ENCODE measurements at places on chromosomes 5 and 9.

DNA sequence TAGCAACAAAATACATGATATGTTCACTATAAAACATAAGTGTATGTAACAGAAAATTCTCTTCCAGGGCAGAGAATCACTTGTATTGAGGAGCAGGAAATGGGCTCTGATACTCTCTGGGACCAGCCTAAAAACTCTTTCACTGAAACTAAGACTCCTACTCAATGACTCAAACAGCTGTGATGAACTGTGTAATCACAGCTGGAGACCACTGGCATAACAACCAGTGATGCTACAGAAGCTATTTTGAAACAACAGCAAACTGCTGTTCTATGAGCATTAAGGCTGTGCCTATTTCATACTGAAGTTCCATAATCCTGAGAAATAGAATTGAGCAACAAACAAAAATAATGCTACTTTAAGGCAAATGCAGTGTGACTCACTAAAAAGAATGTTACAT is 594.0 kb downstream of the HINT1 start:
- no peak overlapping the region for H3K4me3 ChIP-seq
- H3K27ac ChIP-seq, result no peak overlapping the region
- H3K27me3 ChIP-seq, result no peaks in the 10 kb centered on the region
- no peaks in the 10 kb centered on the region for H3K36me3 ChIP-seq
- DNase-seq, result no peak
- H3K4me1 ChIP-seq, result no peaks in the 10 kb centered on the region

- DNase-seq, result peak; percentile 31
- H3K36me3 ChIP-seq, result no peaks in the 10 kb centered on the region
- no peak overlapping the region for H3K27ac ChIP-seq
- no peak overlapping the region for H3K4me3 ChIP-seq
Observed at GRCh38 chr5:99104538-99105132, 175.8 kb upstream of the CHD1 start.

GRCh38 chr5:150144246-150144801 is 11.3 kb downstream of the PDGFRB start:
- peaks cover 2% of the 10 kb centered on the region for H3K36me3 ChIP-seq
- DNase-seq, result peak; percentile 91
- peaks cover 77% of the 10 kb centered on the region for H3K4me1 ChIP-seq
- H3K27me3 ChIP-seq, result no peaks in the 10 kb centered on the region
- H3K27ac ChIP-seq, result peak overlapping the region; percentile 99

DNA sequence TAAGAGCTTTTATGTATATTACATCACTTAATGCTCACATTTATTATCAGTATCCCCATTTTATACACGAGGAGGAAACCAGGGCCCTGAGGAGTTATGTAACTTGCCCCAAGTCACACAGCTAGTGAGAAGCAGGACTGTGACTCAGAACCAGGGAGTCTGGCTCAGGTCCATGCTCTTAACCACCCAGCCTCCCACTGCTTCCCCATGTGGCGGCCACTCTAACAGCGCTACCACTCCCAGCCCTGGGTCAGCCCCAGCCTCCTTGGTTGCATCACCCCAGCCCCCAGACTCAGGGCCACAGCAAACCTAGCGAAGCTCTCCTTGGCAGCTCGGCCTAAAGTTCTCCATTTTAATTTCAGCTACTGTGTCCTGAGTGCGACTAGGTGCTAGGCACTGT is 159.1 kb downstream of the PAX5 start:
- no peaks in the 10 kb centered on the region for H3K36me3 ChIP-seq
- no peaks in the 10 kb centered on the region for H3K4me1 ChIP-seq
- no peak overlapping the region for H3K27ac ChIP-seq
- no peak overlapping the region for H3K4me3 ChIP-seq
- H3K27me3 ChIP-seq, result no peaks in the 10 kb centered on the region

DNA sequence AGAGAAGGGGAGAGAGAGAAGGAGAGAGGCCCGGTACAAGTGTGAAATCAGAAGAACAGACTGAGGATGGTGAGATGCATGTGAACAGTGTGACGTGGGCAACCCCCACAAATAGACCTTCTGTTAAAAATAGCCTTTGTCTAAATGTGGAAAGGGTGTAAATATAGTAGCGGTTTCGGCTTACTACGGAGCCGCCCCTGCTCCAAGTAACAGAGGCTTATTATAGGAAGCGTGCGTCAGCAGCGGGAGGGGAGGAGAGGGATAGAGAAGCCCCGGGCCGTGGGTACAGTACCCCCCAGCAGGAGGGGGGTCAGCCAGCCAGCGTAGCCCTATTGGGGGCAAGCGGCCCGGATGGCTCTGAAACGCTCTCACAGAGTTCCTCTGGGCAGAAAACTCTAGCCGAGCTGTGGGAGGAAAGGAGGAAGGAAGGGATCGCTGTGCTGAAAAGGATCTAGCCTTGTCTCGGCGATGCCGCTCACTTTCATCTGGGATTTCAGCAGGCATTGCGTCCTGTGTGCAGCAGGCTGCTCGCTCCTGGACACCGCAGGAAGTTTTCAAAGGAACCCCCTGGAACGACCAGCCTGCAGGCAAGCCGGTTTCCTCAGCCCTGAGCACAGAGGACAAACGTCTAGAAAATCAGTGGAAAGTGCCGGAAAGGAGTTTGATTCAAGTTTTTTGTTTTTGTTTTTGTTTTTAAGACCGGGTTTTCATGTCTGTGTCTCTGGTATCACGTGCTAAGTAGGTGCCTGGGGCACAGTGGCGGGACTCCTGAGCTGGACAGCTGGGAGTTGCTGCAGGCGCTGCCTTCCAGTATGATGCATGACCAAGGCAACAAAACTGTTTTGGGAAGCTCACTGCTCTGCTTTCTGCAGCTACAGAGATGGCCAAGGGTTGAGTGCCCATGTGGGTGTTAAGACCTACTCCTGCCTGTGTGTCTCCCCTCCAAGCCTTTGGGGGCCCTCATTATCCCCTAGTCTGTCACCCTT is 146.6 kb downstream of the SEC61B start:
- H3K27me3 ChIP-seq, result no peaks in the 10 kb centered on the region
- H3K4me3 ChIP-seq, result peak overlapping the region; percentile 33
- peak overlapping the region; percentile 75 for H3K27ac ChIP-seq
- peaks cover 20% of the 10 kb centered on the region for H3K4me1 ChIP-seq
- DNase-seq, result peak; percentile 79
- H3K36me3 ChIP-seq, result no peaks in the 10 kb centered on the region

DNA sequence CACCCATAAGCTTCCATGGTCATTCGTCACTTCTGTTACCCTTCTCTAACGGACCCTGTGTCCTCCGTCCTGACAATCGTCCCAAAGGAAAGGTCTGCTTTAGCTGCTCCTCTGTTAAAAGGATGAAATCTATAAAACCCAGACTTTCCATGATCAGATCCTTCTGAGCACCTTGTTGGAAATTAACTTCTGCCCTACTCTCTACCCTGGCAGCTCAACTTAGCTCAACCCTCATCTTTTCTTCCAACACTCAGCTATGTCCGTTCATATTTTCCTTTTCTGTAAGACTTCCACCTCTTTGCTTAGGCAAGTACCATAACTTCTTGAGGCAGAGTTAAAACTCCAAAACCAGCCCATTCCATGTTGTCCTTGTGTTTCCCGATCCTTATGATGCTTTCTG is 205.4 kb downstream of the SPATA31A6 start:
- DNase-seq, result no peak
- H3K4me3 ChIP-seq, result no peak overlapping the region
- H3K4me1 ChIP-seq, result no peaks in the 10 kb centered on the region
- H3K36me3 ChIP-seq, result no peaks in the 10 kb centered on the region
- H3K27ac ChIP-seq, result no peak overlapping the region

GRCh38 chr9:130186051-130186450 is 13.8 kb downstream of the NCS1 start:
- H3K4me3 ChIP-seq, result no peak overlapping the region
- H3K27ac ChIP-seq, result peak overlapping the region; percentile 74
- H3K36me3 ChIP-seq, result no peaks in the 10 kb centered on the region
- H3K27me3 ChIP-seq, result no peaks in the 10 kb centered on the region
- DNase-seq, result peak; percentile 47

DNA sequence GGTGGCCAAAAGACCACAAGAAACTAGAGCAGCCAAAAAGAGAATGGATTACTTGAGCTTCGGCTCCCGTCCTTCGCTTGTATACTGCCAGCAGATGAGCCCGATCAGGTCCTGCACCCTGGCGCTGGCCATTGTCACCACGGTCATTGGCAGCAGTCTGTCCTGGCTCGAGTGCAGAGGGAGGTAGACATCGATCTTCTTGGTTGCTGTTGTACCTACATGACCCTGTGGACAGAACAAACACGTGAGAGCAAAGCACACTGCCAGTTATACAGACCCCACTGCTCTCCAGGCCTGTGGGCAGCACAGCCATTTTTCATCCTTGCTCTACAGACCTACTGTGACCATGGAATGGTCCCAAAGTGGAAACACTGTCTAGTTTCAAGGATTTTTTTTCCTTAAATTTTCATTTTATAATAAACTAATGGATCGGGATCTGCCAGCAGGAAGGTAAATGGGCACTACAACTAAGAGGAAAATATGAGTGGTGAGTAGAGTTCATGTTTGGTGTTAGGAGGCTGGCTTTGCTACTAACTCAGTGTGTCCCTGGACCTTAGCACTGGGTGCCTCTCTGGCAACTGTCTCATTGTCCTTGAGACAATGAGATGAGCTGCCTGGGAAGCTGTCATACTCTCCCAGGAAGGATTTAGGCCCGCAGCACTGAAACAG is 121.4 kb downstream of the MAPKAP1 start:
- H3K27ac ChIP-seq, result no peak overlapping the region
- H3K36me3 ChIP-seq, result no peaks in the 10 kb centered on the region
- no peaks in the 10 kb centered on the region for H3K4me1 ChIP-seq
- no peaks in the 10 kb centered on the region for H3K27me3 ChIP-seq
- no peak for DNase-seq

DNA sequence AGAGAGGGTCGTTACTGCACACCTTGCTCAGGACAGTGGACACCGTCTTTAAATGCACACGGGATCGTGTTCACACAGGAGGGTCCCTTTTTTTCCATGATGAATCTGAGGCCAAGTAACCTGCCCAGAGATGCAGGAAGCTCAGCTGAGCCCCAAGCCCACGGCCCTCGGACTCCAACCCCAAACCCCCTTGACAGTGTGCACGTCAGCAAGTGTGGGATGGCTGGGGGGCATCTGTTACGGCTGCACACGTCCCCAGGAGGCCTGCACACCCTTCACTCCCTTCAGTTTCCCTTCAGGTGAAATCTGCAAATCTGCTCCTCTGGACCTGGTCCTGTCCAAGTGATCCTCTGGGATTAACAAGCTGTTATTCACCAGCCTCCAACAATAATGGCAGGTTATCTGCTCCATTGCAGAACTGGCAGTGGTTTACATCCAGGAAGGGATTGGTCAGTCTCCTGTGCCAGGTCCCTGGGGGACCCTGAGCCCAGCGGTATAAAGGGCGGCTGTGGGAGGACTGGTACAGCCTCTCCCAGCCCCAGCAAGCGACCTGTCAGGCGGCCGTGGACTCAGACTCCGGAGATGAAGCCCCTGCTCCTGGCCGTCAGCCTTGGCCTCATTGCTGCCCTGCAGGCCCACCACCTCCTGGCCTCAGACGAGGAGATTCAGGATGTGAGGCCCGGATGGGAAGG is at the start of gene LCN1:
Gene LCN1, plus strand, starts transcription at position 525 of the 692 bp plus-strand sequence. Its CDS starts 58 bp downstream, at position 583.
- no peaks in the 10 kb centered on the region for H3K4me1 ChIP-seq
- H3K27ac ChIP-seq, result no peak within 1 kb of the TSS
- no peaks in the 10 kb centered on the region for H3K36me3 ChIP-seq
- no peak for DNase-seq

DNA sequence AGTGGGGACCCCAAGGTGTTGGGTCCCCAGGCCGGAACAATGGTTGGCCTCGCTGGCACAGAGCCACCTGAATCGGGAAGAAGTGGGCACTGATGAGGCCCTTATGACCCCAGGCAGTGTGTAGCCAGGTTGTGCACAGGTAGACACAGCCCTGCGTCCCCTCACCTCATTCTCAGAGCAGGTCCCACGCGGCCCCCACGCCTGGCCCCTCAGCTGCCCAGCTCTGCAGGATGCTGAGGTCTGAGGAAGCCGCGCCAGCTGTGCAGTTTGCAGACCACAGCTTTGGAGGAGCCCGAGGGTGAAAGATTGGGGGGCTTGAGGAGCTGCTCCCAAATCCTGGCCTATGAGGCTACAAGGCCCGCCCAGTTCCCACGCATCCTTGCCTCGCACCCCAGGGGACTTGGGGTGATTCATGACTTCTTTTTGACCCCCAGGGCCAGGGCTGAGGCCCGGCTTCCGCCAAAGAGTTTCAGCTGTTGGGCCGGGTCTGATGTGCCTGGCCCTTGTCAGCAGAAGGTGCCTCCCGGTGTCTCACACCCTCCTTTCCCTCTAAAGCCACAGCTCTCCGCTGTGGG is 87.8 kb upstream of the PHYKPL start:
- H3K27ac ChIP-seq, result no peak overlapping the region
- H3K4me1 ChIP-seq, result no peaks in the 10 kb centered on the region
- H3K27me3 ChIP-seq, result no peaks in the 10 kb centered on the region
- no peak overlapping the region for H3K4me3 ChIP-seq

DNA sequence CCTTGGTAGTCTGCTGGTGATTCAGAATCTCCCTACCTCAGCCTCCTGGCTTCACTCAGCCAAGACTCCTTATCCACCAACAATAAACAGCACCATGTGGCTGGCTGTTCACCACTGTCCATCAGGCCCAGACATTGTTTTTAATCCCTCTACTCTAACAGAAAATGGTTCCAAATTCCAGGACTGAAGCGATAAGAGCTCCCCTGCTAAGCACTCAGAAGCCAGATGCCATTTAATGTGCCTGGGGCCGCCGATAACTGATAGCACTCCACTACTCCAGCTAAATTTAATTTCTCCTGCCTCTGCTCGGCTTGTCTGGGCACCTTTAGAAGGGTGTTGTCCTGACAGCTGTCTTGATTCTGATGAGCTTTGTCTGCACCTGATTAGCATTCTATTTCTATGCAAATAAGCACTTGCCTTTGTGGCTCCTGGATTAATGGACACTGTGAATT is 47.1 kb downstream of the ZNF622 start:
- H3K36me3 ChIP-seq, result no peaks in the 10 kb centered on the region
- no peaks in the 10 kb centered on the region for H3K27me3 ChIP-seq
- no peaks in the 10 kb centered on the region for H3K4me1 ChIP-seq
- no peak overlapping the region for H3K27ac ChIP-seq
- no peak for DNase-seq

- DNase-seq, result no peak
- H3K27ac ChIP-seq, result no peak overlapping the region
- no peaks in the 10 kb centered on the region for H3K27me3 ChIP-seq
- no peaks in the 10 kb centered on the region for H3K4me1 ChIP-seq
- H3K4me3 ChIP-seq, result no peak overlapping the region
Observed at GRCh38 chr5:164255598-164256213, 750.3 kb downstream of the MAT2B start.

GRCh38 chr9:112064871-112065270 is 110.2 kb downstream of the SUSD1 start:
- H3K27ac ChIP-seq, result no peak overlapping the region
- peaks cover 25% of the 10 kb centered on the region for H3K4me1 ChIP-seq
- H3K27me3 ChIP-seq, result no peaks in the 10 kb centered on the region
- H3K4me3 ChIP-seq, result no peak overlapping the region
- no peaks in the 10 kb centered on the region for H3K36me3 ChIP-seq
- DNase-seq, result no peak

DNA sequence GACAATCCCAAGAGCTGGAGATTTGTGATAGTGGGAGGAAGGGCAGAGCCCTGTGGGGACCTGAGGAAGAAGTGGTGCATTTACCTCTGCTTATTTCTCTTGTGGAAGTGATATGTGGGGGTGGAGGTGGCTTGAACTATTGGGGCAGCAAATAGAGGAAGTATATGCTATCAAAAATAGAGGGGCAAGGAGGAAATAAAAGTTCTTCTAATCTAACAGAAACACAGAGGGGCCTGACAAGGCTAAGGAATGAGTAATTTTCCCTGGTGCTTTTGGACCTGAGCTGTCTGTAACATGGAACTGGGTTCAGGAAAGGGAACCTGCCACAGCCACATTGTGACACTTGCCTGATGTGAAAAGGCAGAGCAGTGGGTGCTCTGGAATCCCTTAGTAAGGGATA is 378.6 kb upstream of the KLF4 start:
- H3K27ac ChIP-seq, result no peak overlapping the region
- H3K36me3 ChIP-seq, result no peaks in the 10 kb centered on the region
- no peaks in the 10 kb centered on the region for H3K27me3 ChIP-seq
- DNase-seq, result no peak

Data from fibroblast of lung (primary cell).